ENCODE measurements at places on chromosomes 6 and 20.

- no peak for DNase-seq
Measured at GRCh38 chr6:105400501-105400900, 2.4 kb downstream of the PREP start.

DNA sequence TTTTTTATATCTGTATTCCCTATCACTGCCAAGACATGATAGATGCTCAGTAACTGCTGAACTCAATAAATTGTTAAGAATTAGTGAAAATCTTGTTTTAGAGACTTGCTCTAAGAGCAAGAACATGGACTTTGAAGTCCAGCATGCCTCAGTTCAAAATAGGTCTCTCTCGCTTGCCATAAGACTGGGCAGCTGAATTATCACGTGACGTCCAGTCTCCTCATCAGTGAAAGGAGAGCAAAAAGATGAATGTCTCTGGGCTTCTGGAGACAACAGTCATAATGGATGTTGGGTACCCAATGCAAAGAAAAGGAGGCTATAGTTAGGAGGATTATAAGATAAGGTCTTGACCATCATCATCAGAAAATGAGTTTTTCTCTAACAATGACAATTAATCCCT is 82.1 kb downstream of the IYD start:
- DNase-seq = no peak

- DNase-seq = no peak
Measured at GRCh38 chr20:61937146-61937962, 128.3 kb downstream of the TAF4 start.

DNA sequence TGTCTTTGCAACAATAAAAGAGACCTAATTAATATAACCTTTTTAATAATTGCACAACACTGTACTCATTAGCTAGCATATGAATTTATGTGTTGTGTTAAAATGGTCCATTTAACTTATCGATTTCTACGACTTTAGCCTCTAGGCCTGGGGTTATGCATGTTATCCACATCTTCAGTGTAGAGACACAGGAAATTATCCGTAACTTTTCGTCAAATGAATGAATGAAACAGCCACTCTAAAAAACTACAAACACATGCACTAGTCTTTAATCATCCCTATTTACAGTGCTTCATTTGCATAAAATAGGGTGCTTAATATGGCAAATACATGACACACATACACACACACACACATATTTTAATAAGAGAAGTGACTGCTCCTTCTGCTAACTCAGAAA is 22.3 kb upstream of the LMBRD1 start:
- no peak for DNase-seq

DNA sequence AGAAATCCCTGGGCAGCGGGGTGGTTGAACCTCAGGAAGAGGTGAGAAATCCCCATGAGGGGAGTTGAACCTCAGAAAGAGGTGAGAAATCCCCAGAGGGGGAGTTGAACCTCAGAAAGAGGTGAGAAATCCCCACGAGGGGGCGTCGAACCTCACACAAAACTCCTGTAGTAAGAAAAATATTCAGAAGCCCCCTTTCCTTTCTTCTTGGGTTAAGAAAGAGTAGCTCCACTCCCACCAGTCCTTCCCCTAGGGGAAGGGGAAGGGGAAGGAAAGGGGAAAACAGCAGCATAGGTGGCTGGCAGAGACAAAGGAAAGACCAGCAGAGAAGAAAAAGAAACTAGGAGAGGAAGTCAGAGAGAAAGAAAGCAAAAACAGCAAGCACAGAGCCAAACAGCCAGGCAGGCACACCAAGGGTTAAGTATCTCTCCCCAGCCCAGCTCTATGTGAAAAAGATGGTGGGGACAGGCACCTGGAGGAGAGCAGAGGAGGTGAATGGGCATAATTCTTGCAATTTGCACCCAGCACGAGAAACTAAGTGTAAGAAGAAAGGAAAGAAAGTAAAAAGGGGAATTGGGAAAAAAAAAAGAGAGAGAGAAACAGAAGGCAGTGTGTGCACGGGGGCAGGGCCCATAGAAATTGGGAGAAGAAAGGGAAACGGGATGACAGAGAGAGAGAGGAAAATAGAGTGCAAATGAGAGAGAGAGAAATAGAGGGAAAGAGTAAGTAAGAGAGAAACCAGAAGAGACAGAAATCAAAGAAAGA is 88.2 kb downstream of the PLG start:
- DNase-seq = no peak

DNA sequence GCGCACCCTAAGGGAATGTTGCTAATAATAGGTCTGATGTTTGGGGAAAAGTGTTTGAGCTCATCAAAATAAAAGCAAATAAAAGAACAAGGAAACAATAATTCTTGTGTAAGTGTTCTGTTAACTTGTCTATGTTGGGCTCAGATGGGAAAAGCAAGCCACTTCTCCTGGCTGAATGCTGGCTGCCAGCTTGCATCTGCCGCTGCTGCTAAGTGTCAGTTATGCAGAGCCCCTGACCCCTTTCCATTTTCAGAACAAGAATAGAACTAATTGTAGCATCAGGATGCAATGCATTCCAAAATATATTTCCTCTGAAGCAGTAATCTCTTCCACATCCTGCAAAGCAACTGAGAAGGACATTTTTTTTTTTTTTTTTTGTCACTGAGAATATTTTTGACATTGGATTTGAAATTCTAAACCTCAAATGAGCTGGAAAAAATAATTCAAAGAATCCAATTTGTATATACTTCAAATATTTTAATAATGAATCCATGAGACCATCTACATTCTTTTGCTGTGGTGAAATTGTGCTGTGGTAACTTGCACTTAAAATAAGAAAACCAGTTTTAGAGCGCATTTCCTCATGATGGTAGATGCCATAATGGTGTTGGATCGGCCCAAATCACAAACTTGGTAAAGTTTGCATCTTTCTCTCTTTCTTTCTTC is 43.9 kb upstream of the DEK start:
- DNase-seq = no peak

DNA sequence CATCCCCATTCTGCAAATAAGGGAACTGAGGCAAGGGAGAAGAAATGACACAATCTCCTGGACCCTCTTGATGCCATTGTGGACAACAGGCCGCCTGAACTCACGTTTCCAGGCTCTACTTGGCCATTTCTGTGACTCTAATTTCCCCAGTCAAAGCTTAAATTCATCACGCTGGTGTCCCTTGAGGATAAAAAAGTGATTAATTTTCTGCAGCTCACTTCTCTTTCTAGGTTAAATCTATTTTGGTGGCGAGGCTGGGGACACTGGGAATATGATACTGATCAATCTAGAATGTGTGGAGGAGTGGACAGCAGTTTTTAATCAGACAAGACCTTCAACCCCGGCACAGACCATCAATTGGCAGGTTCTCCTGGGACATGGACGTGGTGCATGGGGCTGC is 168.2 kb upstream of the SULF2 start:
- no peak for DNase-seq

DNA sequence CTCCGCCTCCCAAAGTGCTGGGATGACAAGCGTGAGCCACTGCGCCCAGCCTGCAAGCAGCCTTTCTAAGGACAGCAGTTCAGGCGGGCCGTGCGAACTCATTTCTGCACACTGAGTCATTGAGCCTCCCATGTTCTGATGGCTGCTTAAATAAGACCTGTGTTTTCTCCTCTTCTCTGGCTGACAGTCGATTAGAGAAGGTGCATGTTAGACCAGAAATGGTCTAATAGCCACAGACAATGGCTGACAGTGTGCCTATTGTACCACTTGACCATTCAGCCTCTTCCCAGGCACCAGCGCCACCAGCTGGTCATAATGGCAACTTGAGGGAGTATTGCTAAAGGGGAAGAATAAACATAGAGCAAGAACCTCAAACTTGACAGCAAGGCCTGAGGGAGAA is 6.2 kb downstream of the CST11 start:
- DNase-seq = peak; percentile 26
